GM13977 (cell line): ENCODE measurements at places on chromosomes 3 and 15.

GRCh38 chr3:105316331-105316730 lies 50.4 kb upstream of the ALCAM start:
- no peak for DNase-seq

DNA sequence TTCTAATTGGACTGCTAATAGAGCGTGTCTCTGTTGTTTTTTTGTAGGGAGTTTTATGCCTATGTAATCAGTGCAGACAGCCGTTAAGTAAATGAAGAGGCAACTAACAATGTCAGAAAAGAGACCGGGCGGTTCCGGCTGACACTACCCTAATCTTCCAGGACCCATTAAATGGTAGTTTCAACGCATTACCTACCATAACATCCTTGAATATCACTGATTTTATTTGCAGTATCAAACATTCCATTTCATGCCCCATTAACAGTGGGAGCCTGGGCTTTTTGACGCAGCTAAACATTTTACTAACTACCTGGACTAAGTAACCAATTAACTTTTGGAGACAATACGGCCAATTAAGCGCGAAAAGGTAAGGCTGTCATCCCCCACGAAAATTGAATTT lies 832.9 kb upstream of the NR2F2 start:
- DNase-seq = no peak

DNA sequence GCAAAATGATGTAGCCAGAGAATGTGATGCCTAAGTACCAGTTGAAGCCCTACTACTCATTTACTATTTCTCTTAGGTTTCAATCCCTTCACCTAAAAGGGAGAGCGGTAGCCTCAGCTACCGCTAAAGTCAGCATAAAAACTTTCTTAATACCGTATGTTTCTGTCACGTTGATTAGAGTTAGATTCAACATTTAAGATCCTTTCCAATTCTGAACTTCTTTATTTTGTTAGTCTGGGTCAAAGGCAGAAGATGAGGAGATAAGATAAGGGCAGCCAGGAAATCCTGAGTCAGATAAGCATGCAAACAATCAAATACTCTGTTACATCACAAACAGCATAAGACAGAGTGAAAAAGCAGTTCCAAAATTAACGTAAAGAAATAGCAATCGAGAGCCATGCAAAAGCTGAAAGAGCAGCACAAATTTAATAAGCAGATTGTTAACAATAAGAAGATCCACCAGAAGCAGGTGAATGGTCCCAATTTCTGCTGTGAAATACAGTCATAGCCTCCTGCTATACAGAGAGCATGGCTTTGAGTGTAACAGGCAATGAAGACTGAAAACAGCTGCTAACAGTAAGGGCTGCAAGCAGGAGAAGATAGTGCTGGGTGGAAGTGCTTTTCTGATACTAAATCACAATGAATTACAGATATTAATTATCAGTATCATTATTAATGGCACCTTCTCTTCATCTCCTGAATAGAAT lies 3.0 kb downstream of the TMEM207 start:
- DNase-seq = no peak

- no peak for DNase-seq
Measured at GRCh38 chr15:90075420-90076289, 26.6 kb downstream of the IDH2 start.

GRCh38 chr3:99663977-99664376 lies 25.6 kb downstream of the COL8A1 start:
- DNase-seq = no peak

- no peak for DNase-seq
Measured at GRCh38 chr15:43329217-43329959, 985 bp downstream of the LCMT2 start.

DNA sequence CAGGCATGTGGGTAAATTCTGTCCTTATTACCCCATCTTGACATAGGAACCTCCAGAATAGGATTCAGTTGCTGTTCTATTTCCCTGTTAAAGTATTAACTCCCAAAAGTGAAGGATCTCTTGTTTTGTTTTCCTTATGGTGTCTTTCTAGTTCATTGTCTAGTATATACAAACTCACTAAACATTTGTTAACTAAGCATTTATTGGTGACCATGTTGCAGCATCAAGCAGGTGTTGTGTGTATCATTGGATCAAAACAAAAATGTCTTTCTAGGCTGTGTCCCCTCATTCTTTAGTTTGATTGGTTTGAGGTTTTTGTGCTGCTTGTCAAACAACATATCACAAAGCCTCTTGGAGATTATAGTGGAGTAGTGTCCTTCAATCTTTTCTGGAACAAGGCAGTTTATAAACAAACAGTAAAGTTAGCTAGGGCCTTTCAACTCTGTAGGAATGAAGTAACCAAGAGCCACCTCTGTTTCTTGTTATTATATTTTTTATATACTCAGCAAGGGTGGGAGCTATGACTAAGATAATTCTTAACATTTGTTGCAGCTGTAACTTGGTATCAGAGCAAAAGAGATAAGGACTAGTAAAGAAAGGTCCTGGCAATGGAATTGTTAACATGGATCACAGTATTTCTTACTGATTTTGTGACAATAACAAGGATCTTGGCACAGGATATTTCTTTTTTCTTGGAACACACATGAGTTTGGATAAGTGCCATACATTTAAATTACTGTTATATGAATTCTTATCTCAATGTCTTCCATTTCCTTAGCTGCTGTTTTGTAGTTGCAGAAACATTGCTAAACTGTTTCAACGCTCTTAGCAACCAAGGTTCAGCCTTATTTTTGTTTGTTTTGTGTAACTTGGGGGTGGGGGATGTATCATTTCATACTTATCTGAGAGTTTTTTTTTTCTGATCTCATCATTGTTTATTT lies 49.3 kb downstream of the TMOD3 start:
- DNase-seq = no peak
